Right renal pelvis (tissue), 4 donors: ENCODE measurements at places on chromosomes 7 and 10. TPM values are rescaled to one million over a fixed set of nuclear protein-coding genes. Genes with fewer than 3 reads are reported as not detected.

- DNase-seq: no peak
Measured at GRCh38 chr10:122882766-122883165, 3.4 kb upstream of the FAM24B start.

DNA sequence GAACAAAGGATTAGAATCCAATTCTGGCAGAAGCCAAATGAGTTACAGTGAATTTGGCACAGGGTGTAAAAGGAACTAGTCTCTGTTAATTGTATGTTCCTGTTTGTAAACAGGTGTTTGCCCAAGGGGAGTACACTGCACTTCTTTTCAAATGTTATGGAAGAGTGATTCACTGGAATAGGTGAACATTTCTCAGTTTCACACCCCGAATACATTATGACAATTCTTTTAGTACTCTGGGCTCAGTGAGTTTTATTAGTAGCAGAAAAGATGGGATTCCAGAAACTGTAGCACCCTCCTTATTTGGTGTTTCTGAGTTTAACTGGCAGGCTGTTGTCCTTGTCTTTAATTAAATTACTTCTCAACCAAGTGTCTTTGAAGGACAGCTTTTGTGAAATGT lies 329.2 kb downstream of the BBS9 start:
- DNase-seq: no peak

The OR9A2 gene
- polyA plus RNA-seq: not detected

The LIPF gene
- 0.42 TPM for polyA plus RNA-seq

- no peak for DNase-seq
Measured at GRCh38 chr10:21334891-21335696, 190.4 kb downstream of the SKIDA1 start.
